HFFc6 (cell line): ENCODE measurements at places on chromosomes 3 and 15. TPM values are rescaled to one million over a fixed set of nuclear protein-coding genes. Genes with fewer than 3 reads are reported as not detected.

MKRN2 gene
- total RNA-seq = 32.2 and 34.5 TPM in 2 replicates

COL7A1 gene
- total RNA-seq = 80.2 to 134 TPM (median 85.0 TPM) in 3 replicates

PP2D1 gene
- total RNA-seq = not detected in 2 replicates

SEC22A gene
- 14.4 to 20.2 TPM (median 15.4 TPM) in 3 replicates for total RNA-seq

TBC1D23 gene
- 67.3 to 76.5 TPM (median 69.7 TPM) in 3 replicates for total RNA-seq

TGM5 gene
- total RNA-seq = not detected in 3 replicates

SERPINI2 gene
- total RNA-seq = not detected in 3 replicates

DNA sequence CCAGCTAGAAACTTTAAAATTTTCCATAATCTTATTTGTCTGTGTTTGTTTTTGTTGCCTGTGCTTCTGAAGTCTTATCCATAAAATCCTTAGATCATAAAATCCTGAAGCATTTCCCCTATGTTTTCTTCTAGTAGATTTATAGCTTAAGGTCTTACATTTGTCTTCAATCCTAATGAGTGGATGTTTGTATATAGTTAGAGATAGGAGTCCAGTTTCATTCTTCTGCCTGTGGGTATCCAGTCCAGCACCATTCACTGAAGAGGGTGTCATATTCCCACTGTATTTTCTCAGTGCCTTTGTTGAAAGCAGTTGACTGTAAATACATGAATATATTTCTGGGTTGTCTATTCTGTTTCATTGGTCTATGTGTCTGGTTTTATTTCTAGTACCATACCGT is 44.8 kb upstream of the SPSB4 start:
- no peak overlapping the region for H3K4me3 ChIP-seq
- H3K36me3 ChIP-seq = no peaks in the 10 kb centered on the region
- H3K27ac ChIP-seq = no peak overlapping the region
- no peaks in the 10 kb centered on the region for H3K4me1 ChIP-seq
- H3K27me3 ChIP-seq = peaks cover 8% of the 10 kb centered on the region; the same call in 1 of the 2 replicates

DNA sequence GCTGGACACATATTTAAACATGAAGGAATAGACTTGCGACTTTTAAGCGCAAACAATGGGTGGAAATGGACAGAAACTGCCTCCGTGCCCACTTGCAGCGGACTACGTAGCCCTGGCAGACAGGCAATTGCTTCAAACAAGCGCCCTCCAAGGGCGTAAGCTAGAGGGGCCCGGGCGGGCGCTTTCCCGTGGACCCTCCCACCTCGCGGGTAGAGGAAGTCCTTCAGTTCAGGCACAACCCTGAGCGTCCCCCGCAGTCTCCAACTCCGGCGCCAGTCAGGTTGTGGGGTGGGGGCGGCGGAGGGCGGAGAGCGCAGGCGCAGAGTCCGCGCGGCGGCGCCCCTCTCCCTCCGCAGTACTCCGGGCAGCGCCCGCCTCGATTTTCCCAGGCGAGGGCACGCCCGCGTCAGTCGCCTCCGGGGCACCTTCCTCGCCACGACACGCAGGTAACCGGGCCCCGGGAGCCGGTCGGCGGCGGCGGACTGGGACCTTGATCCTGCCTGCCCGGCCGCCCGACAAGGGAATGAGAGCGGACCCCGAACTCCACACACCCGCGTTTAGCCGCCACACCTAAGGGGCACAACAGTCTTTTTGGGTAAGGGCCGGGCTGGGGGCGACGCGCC is at the start of gene SLC35G2:
SLC35G2 (plus strand) TSS at position 358 of the 623 bp plus-strand sequence. CDS start 35,335 bp downstream, outside the sequence.
- DNase-seq = peak; percentile 32
- peaks cover 5% of the 10 kb centered on the region; the same call in 1 of the 2 replicates for H3K27me3 ChIP-seq
- peak within 1 kb of the TSS; percentile 92 for H3K27ac ChIP-seq
- H3K4me1 ChIP-seq = peaks cover 35% of the 10 kb centered on the region
- peaks cover 24% of the 10 kb centered on the region for H3K36me3 ChIP-seq
- peak within 1 kb of the TSS; percentile 94 for H3K4me3 ChIP-seq

GRCh38 chr3:163056874-163057497 is 1560.4 kb downstream of the OTOL1 start:
- H3K27ac ChIP-seq = no peak overlapping the region
- no peaks in the 10 kb centered on the region for H3K36me3 ChIP-seq
- H3K4me3 ChIP-seq = no peak overlapping the region

DNA sequence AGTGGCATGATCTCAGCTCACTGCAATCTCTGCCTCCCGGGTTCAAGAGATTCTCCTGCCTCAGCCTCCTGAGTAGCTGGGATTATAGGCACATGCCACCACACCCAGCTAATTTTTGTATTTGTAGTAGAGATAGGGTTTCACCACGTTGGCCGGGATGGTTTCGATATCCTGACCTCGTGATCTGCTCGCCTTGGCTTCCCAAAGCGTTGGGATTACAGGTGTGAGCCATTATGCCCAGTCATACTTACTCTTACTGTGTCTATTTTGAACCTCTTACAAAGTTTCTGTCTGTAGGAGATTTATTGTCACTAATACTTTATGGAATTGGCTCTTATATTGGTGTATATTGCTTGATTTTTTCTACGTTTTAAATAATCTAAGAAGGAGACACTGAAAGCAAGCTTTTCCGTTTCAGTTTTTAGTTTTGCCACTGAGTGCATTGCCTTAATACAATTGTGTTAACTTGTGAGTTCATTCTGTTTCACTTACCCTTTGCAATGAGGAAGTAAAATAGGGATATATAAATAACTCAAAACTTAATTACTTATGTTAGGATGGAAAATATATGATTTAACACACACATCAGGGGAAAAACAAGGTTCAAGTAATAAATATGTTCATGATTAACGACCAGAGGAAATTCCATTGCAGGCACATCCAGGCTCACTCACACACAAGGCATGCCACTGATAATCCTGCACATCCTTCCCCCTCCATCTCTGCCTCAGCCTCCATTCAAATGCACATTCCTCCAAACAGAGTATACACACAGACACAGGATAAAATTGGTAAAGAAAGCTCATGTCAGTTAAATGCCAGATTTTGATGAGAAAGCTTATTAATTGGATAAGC is 279.3 kb upstream of the RASGRP1 start:
- H3K27ac ChIP-seq = peak overlapping the region; percentile 93
- peaks cover 66% of the 10 kb centered on the region for H3K4me1 ChIP-seq
- peak overlapping the region; percentile 51 for H3K4me3 ChIP-seq
- H3K27me3 ChIP-seq = no peaks in the 10 kb centered on the region; the same call in 1 of the 2 replicates
- H3K36me3 ChIP-seq = peaks cover 15% of the 10 kb centered on the region

DNA sequence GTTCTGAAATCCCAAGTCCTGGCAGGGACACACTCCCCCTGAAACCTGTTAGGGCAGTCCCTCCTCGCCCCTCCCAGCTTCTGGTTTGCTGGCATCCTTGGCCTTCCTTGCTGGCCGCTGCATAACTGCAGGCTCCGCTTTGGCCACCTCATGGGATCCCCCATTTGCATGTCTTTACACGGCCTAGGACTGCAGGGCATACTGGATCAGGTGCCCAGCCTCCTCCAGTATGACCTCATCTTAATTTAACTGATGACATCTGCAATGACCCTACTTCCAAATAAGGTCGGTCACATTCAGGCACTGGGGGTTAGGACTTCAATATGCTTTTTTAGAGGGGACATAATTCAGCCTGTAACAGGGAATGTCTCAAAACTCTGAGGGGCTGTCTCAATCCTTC is 173.3 kb downstream of the RAB11A start:
- peaks cover 10% of the 10 kb centered on the region for H3K4me1 ChIP-seq
- H3K4me3 ChIP-seq = no peak overlapping the region
- H3K27ac ChIP-seq = no peak overlapping the region
- H3K36me3 ChIP-seq = no peaks in the 10 kb centered on the region
- DNase-seq = no peak

DNA sequence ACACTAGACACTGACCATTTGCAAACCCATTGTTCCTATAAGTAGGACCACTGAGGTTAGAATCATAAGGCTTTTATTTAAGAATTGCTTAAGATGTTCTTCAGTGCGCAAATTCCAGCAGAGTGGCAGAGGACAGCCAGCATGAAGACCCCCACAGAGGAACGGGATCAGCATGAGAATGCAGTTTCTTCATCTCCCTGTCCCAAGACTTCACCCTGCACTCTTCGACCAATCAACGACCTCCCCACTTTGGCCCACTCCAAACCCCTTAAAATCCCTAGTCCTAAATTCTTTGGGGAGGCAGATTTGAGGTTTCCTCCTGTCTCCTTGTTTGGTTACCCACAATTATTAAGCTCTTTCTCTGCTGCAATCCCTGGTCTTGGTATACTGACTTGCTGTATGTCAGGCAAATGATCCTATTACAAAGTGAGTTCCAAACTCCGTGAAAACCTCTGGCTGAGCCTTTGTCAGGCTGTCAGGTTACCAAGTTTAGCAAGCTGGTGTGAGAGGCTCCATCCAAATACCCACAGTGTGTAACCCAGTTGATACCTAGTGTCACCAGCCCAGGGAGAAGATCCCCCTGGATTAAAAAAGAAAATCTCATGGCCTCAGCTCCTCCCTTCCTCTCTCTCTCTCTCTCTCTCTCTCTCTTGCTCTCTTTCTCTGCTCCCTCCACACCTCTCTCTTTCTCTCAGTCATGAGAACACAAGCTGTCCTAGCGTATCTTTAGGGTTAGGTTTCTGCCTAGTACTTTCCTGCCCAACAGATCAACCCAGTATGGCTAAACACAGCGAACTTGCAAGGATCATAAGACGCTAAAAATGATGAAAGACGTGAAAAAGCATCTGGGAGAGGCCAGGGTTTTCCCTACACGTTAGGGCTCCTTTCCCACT is 15.8 kb upstream of the RBSN start:
- no peaks in the 10 kb centered on the region for H3K36me3 ChIP-seq
- peaks cover 31% of the 10 kb centered on the region for H3K27me3 ChIP-seq
- no peak overlapping the region for H3K27ac ChIP-seq
- no peak overlapping the region for H3K4me3 ChIP-seq

DNA sequence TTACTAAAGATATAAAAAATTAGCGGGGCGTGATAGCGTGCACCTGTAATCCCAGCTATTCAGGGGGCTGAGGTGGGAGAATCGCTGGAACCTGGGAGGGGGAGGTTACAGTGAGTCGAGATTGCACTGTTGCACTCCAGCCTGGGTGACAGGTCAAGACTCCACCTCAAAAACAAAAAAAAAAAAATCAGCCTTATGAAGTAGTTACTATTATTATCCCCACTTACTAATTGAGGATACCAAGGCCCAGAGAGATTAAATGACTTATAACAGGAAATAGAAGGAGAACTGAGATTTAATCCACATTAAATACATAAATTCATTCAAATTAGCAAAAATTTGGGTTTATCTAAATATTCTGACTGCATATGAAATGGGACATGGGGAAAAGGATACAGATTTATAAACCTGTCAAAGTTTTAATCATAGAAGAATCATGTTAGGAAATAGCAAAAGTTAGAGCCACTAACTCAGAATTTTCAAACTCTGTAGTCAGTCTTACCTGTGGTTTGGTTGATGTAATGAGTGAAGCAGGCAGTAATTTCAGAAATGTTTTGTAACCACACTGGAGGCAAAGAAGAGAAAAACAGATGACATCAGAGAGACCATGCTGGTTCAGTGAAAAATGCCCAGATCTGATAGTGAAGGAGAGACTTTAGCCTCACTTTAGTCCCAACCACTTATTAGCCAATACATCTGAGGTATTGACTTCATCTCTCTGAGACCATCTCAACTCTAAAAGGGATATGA is 25.0 kb upstream of the ACAP2 start:
- H3K36me3 ChIP-seq = peaks cover 9% of the 10 kb centered on the region; the same call in 1 of the 2 replicates
- peak; percentile 17 for DNase-seq
- H3K4me1 ChIP-seq = peaks cover 6% of the 10 kb centered on the region; the same call in 1 of the 2 replicates
- no peak overlapping the region for H3K27ac ChIP-seq
- no peak overlapping the region for H3K4me3 ChIP-seq

- H3K4me1 ChIP-seq = peaks cover 15% of the 10 kb centered on the region
- H3K27ac ChIP-seq = no peak overlapping the region
- no peak overlapping the region for H3K4me3 ChIP-seq
These were observed 126.7 kb downstream of the FRMD5 start for GRCh38 chr15:44068347-44068746.

DNA sequence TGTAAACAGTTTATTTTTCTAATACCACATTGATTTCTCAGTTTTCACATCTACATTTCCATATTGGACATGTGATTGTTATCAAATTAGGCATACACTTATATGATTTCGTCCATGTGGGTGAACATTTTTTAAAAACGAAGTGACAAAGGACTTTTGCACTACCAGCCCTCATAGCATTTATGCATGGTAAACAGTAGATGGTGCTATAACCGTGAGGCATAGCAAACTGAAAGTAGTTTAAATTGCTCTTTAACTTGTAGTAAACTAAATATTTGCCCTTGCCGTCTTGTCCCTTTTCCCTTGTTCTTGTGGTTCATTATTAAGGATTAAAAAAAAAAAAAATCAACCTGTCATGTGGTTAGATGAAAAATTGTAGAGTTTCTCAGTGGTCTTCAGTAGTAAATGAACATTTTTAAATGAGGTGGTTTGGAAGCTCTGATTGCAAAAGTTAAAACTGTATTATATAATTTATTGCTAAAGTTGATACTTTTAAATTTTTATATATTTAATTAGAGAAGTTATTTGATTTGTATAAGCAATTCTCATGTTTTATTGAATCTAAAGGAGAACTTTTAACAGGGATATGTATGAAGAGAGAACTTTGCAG is 24.0 kb downstream of the STX19 start:
- H3K36me3 ChIP-seq = no peaks in the 10 kb centered on the region
- no peaks in the 10 kb centered on the region for H3K27me3 ChIP-seq

GRCh38 chr3:171480526-171480925 is 20.3 kb upstream of the TNIK start:
- H3K27me3 ChIP-seq = no peaks in the 10 kb centered on the region; the same call in 1 of the 2 replicates
- H3K27ac ChIP-seq = no peak overlapping the region
- H3K4me1 ChIP-seq = peaks cover 8% of the 10 kb centered on the region; the same call in 1 of the 2 replicates
- no peaks in the 10 kb centered on the region for H3K36me3 ChIP-seq
- DNase-seq = no peak

- H3K4me3 ChIP-seq = no peak overlapping the region
- no peak for DNase-seq
- H3K27ac ChIP-seq = peak overlapping the region; percentile 98
- H3K27me3 ChIP-seq = no peaks in the 10 kb centered on the region; the same call in 1 of the 2 replicates
- peaks cover 80% of the 10 kb centered on the region for H3K4me1 ChIP-seq
These were observed 117.8 kb downstream of the XXYLT1 start for GRCh38 chr3:195153130-195153529.

DNA sequence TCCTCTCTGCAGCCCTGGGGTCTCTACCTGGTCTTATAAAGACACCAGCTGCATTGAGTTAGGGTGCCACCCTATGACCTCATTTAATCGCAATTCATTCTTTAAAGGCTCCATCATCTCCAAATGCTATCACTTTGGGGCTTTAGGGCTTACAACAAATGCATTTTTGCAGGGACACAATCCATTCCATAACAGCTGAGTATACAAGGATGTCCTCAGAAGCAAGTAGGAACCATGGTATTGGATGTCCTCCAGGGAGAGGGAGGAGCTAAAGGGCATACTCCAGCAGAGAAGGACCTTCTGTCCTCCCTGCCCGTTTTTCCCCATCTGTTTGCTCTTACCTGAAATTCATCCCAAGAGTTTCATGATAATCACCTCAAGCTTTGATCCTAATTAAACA is 30.3 kb downstream of the UMPS start:
- peaks cover 30% of the 10 kb centered on the region for H3K4me1 ChIP-seq
- H3K27ac ChIP-seq = peak overlapping the region; percentile 53
- DNase-seq = peak; percentile 75
- peaks cover 3% of the 10 kb centered on the region for H3K27me3 ChIP-seq
- peaks cover 11% of the 10 kb centered on the region; the same call in 1 of the 2 replicates for H3K36me3 ChIP-seq

- peak; percentile 88 for DNase-seq
- H3K4me3 ChIP-seq = peak overlapping the region; percentile 61
- H3K27ac ChIP-seq = peak overlapping the region; percentile 90
- H3K36me3 ChIP-seq = no peaks in the 10 kb centered on the region
These were observed 181.4 kb downstream of the GAP43 start for GRCh38 chr3:115804713-115805119.

GRCh38 chr3:39128951-39129350 is 21.5 kb downstream of the TTC21A start:
- H3K36me3 ChIP-seq = no peaks in the 10 kb centered on the region
- peaks cover 30% of the 10 kb centered on the region for H3K4me1 ChIP-seq
- H3K27ac ChIP-seq = no peak overlapping the region
- no peaks in the 10 kb centered on the region; the same call in 1 of the 2 replicates for H3K27me3 ChIP-seq
- H3K4me3 ChIP-seq = no peak overlapping the region
